Activated B cell treated with CpG ODN at 0.5 μM for 24 hours (primary cell): ENCODE measurements at places on chromosomes 7 and 10.

DNA sequence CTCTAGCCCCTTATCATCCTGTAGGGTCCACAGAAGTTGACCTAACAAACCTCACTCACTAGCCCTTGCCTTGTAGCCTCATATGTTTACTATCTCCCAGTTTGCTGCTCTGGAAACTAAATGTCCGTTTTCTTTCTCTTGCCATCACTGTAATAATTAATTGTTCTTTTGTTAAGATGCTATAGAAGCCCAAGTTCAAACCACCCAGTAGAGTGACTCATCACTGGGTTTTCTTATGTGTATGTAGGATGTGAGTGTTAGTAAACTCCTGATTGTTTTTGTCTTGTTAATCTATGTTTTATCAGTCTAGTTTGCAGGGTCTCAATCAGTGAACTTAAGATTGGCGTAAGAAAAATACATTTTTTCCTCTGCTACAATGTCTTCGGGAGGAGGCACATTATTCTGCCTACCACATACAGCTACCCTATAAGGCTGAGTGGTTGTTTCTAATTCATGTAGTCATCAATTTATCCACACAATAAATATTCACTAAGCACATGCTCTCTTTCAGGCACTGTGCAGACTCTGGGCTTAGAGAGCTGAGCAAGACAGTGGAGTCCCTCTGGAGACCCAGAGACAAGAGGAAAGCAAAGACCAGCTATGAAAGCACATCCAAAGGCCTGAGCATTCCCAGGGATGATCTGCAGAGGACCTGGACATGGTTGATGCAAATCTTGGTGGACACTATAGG is 474.1 kb upstream of the AKR1E2 start:
- no peak for DNase-seq

- DNase-seq, result no peak
Observed at GRCh38 chr10:116737627-116738327, 4.6 kb downstream of the HSPA12A start.

DNA sequence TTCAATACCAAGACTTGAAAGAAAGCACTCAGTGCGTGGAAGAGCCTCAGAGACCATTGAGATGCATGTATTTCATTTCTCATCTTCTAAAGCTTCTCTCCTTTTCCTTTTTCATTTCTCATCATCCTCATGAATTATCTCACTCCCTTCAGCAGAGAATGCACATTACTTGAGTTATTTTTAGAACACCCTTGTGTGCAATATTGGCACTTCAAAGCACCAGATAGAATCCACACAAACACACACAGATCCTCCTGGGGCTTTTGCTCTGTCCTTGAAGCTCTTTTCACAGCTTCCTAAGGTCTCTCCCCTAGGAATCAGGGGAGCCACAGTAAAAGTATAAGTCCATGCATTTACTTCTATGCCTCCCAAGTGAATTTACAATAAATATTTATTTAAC is 18.3 kb downstream of the DGKI start:
- no peak for DNase-seq

GRCh38 chr10:100749309-100750217 is 4.2 kb downstream of the PAX2 start:
- no peak for DNase-seq

DNA sequence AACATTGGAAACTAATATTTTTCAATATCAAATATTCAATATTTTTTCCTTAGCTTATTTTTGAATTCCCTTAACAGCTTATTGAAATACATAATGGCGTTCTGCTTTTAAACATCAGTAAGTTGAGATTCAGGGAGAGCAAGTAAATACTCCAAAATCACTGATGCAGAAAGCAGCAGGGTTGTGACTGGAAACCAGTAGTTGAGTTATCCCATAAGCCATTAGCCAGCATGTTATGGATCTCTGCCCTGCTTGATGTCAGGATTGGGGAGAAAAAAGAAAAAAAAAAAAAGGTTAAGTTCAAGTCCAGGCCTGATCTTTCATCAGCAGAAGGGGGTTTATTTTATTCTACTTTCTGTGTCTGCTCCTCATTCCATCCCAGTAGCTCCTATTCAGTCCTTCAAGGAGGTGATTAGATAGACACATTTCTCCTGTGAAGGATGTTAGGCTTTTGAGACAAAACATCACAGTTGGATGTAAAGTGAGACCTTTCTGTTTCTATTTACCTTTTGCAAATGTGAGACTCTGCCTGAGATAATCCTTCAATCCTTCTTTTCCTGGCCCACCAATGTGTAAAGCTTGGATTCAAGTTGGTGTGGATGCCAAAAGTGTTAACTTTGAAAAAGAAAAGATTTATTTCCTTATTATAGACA is 110.9 kb upstream of the HDAC9 start:
- DNase-seq, result no peak

DNA sequence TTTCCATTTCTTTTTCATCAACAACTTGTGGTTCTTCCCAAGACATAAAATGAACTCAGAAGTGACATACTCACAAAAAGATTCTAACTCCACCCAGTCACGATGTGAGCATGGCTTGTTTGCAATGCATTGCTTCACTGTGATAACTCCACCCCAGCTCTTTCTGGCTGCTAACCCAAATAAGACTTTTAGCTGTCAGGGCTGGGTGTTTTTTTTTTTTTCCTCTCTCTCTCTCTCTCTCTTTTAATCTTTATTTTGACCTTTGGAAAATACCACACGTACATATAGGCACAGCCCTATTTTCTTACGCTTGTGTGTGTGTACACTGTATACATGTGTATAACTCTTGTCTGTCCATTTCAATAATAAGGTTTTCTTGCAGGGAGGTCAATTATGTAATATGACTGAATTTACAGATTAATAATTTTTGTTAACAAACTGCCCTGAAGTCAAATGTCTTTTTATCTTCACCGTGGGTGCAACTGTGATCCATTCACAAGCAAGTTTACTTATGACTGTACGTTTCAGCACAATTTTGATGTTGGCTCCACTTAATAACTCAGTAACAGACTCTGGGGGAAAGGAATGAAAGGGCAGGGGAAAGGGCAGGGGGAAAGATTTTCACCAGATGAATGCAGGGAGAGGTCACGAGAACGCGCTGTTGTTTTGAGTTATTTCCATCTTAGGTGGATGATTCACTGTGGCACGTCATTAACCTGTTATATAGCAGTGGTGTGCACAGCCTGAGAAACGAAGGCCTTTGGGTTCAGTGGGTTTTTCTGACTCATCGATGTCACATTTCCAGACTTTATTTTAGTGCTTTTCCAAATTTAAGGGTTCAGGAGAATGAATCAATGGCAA is 49.1 kb downstream of the APBB1IP start:
- DNase-seq, result no peak

DNA sequence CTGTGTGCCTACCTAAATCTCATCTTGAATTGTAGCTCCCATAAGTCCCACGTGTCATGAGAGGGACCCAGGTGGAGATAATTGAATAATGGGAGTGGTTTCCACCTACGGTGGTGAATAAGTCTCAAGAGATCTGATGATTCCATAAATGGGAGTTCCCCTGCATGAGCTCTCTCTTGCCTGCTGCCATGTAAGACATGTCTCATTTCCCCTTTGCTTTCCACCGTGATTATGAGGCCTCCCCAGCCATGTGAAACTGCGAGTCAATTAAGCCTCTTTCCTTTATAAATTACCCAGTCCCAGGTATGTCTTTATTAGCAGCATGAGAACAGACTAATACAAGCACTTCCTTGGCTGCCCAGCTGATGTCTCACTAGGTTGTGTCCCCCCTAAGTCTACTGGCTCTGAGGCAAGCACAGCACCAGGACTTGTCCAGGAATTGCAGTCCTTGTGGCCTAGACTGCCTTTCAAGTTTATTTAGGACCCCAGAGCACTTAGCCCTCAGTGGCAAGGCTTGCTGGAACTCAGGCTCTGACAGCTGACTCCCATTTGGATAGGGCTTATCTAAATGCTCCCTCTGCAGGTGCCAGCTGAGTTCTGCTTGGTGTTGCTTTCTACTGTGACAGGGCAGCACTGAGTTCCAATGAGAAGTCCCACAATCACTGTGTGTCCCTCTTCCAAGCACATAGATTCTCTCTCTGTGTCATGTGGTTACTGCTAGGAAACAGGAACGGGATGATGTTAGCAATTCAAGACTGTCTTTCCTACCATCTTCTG is 59.0 kb upstream of the TAS2R16 start:
- no peak for DNase-seq

GRCh38 chr10:35412003-35412723 is 75.9 kb downstream of the CCNY start:
- DNase-seq, result no peak

DNA sequence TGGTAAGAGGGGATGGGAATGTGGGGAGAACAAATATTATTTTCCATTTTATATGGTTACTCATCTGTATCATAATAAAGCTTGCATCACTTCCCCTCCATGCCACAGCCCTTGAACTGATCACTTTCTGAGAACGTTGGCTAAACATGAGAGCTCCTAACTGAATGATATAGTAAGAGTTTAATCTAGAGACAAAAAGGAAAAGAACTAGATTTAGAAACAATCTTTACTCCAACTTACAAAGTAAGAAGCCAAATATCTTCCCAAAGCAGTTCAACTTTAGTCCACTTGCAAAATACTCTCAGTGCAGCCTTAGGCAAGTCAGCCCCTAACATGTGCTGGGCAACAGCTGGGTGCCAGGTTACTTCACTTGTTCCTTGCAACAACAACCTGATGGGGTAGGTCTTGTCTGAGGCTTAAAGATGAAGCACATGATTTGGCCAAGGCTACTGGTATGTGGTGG is 20.3 kb downstream of the SMURF1 start:
- DNase-seq, result no peak
